D721Med (cell line): ENCODE measurements at places on chromosomes 12 and 14.

GRCh38 chr12:108690191-108690518, 41.2 kb downstream of the CORO1C start:
- DNase-seq, result no peak

DNA sequence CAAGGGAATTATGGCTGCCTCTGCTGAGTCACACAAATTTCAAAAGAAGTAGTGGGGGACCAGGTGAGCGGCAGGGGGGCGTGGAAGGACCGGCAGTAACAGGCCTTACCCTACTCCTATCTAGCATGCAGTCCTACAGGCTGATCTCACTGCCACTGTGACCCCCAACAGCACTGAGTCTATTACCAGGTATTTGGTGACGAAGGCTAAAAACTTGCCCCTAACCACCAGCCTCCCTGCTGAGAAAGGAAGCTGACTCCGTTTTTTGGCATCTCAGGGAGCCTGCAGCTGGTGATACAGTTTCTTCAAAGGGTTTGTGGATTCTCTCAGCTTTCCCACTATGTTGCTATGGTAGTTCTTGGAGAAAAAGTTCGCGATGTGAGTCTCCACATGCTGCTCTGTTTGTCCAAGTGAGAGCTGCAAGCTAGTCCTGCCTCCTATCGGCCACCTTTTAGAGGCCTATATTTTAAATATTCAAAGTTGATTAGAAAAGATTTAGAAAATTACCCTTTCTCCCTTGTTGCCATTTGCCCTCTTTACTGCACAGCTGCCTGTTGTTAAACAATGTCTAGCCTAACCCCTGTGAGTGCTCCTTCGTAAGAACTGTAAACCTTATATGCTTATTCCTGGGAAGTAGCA, 57.1 kb upstream of the SLCO1B1 start:
- no peak for DNase-seq

DNA sequence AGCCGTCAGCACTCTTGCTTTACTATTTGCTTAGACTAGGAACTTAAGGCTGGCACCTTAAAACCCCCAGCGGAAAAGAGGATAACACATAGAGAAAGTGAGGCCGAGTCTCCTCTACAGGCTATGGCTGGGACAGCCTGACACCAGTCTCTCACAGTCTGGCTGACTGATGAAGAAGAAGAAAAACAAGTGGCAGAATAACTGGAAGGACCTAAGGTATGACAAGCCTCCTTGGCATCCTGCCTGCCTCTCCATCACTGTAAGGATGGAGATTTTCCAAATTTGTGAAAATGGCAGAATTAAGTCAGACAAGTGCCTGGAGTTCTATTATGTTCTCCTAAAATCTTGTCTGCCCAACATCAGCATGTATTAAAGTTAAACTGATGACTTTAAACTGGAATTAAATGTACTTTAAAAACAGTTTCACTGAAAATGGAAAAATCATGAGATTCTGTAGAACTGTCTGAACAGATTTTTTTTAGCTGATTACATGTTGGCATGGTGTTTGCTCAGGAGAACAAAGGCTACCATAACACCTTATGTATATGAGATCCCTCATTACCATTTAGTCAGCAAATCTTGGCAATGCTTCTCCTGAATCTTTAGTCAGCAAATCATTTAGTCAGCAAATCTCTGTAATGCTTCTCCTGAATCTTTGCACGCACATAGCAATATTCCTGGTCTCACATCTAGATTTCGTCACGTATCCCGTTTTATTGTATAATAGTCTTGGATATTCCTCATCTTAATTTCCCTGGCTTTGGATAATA, 140.3 kb upstream of the AEBP2 start:
- no peak for DNase-seq

DNA sequence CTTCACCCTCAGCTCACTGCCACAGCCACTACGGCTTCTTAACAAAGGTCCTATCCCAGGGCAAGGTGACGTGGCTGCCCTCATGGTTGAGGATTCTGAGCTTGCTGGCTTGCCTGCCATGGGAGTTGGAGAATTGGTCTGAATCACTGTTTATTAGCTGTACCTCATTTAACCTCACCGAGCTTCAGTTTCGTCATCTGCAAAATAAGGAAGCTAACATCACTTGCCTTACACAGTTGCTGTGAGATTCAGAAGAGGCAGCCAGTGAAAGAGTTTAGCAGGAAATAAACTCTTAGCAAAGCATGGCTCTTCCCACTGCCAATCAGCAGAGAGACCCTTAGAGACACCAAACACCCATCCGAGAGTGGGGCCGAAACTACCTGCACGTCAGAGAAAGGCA, 90.1 kb upstream of the KCNA1 start:
- no peak for DNase-seq

- no peak for DNase-seq
Measured at GRCh38 chr12:170371-171225, 43.4 kb downstream of the SLC6A12 start.

- no peak for DNase-seq
Measured at GRCh38 chr12:106736051-106736957, 38.2 kb upstream of the RIC8B start.
